ENCODE measurements at places on chromosomes 3 and 15.

DNA sequence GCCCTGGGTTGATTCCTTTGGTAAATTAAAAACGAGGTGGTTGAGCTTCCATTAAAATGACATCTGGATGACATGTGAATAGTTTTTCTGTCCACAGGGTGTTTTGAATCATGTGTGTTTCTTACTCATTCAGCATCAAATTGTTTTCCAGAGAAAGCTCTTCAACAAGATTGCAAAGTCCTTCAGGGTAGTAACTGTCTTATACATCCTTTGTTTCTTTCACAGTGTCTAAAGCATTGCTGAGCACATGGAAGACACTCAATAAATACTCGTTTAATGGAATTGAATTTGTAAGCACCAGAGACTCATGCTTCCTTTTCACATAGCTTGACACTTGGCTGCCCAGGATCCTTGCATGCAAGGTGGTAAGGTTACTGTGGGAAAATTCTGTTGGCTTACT, 223.1 kb upstream of the CNTN6 start:
- DNase-seq = no peak

- DNase-seq = no peak
These were observed 437.3 kb upstream of the TPM1 start for GRCh38 chr15:62605282-62605681.

GRCh38 chr3:125035217-125035616, 20.6 kb downstream of the HEG1 start:
- DNase-seq = no peak

GRCh38 chr3:165855581-165855980, 18.4 kb upstream of the BCHE start:
- DNase-seq = no peak

DNA sequence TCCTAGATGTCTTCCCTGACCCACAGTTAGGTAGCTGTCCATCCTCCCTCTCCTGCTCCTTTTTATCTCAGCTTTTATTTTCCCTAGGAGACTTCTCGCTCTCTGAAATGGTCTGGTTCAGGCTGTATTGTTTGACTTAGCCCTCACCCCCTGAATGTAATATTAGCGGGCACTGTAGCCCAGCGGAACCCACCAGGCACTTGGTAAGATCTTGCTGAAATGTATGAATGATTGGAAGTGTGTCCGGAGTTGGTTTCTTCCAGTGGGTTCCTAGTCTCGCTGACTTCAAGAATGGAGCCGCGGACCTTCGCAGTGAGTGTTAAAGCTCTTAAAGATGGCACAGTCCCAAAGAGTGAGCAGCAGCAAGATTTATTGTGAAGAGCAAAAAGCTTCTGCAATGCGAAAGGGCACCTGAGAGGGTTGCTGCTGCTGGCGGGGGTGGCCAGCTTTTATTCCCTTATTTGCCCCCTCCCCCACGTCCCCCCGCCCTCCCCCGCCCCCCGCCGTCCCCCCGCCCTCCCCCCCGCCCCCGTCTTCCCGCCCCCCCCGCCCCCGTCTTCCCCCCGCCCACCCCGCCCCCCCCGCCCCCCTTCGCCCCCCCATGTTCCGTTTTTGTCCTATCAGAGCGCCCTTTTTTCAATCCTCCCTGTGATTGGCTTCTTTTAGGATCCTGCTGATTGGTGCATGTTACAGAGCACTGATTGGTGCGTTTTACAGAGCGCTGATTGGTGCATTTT, 694 bp upstream of the EEFSEC start:
- no peak for DNase-seq

GRCh38 chr3:134106580-134106979, 76.9 kb upstream of the SLCO2A1 start:
- no peak for DNase-seq

GRCh38 chr3:22720596-22720995, 482.5 kb upstream of the UBE2E2 start:
- no peak for DNase-seq

- DNase-seq = no peak
These were observed 11.6 kb downstream of the ZBTB11 start for GRCh38 chr3:101665357-101665756.

DNA sequence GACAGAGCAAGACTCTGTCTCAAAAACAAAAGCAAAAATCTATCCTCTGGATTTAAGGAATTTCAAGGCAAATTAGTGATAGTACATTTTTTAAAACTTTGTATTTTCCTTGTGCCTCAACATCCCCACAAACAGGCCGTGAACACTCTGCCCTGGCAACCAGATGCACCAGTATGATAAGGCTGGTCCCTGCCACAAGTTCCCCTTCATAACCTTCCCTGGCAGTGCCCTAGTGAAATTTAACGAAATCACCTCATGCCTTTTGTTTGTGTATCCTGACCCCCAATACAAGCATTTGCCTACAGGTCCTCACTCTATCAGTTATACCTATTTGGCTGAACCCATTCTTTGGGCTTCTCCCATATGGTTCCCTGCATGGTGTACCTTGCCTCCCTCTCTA, 107.4 kb upstream of the FLNB start:
- DNase-seq = no peak

- peak; percentile 98 for DNase-seq
These were observed 5.5 kb downstream of the BMF start for GRCh38 chr15:40102897-40103858.

DNA sequence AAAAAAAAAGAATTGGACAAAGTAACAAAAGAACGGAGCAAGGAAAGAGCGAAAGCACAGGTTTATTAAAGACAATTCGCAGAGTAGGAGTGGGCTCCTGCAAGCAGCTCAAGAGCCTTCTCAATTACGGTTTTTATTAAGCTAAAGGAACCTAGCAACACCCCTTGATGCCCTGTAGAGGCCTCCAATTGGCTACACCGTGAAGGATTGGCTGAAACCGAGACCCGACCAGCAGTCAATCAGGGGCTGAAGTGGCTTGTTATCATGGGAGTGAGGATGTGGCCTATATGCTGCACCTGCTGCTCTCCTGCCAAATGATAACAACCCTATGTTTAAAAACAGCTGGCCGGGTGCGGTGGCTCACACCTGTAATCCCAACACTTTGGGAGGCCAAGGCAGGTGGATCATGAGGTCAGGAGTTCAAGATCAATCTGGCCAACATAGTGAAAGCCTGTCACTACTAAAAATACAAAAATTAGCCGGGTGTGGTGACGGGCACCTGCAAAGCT, 20.4 kb upstream of the AP3B2 start:
- DNase-seq = no peak

DNA sequence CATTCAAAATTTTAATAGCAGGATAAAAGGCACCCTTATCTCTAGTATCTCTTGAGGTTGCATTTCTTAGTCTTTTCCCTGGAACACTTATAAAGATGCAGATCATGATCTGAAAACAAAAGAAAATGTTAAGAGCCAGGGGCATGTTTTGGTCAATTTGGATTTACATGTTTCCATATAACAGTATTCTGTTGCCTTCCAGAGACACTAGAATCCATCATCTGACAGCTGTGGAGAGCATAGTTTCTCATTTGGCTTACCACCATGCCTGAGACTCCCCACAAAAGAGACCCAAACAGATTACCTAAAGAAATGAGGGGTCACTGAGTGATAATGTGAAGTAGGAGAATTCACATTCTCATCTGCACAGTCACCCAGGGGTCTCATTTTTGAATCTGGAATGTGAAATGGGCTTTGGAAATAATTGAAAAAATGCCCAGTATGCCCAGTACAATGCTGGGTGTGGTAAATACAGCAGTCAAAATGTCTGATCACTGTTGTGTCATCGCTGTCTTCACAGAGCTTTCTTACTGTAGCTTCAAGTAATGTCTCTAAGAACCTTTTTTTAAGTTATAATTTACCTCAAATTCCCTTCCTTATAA, 79.9 kb upstream of the ZBTB20 start:
- DNase-seq = no peak

DNA sequence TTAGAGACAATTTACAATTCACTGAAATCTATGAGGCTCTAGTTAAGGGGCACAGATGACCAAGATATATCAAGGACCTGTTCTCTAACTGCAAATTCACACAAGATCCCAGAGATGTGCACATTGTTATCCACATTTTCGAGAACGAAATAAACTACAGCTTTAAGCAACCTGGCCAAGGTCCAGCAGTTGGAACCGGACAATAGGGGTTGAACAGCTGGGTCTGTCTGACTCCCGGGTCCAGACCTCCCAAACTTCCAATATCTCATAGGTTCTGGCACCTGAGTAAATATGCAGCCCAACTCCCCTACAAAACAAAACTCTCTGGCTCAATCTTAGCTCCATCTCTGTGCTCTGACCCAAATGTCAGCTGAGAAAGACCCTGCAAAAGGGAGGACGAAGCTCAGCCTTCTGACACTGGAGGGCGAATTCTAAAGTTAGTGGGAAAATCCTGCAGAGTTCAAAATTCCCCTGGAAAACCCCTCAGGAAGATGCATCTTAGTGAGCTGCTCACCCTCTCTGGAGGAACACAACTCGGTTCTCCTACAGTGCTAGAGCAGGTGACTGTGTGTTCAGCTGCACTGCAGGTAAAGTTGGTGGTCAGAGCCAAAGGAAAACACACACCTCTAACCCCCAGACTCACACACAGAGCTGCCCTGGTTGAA, 14.2 kb upstream of the SPATA12 start:
- DNase-seq = no peak
